ENCODE measurements at places on chromosomes 4 and X. TPM values are rescaled to one million over a fixed set of nuclear protein-coding genes. Genes with fewer than 3 reads are reported as not detected.

The TBC1D25 gene
- 16.2 TPM for total RNA-seq

The CDX4 gene
- not detected for total RNA-seq

The TKTL2 gene
- total RNA-seq: not detected

DNA sequence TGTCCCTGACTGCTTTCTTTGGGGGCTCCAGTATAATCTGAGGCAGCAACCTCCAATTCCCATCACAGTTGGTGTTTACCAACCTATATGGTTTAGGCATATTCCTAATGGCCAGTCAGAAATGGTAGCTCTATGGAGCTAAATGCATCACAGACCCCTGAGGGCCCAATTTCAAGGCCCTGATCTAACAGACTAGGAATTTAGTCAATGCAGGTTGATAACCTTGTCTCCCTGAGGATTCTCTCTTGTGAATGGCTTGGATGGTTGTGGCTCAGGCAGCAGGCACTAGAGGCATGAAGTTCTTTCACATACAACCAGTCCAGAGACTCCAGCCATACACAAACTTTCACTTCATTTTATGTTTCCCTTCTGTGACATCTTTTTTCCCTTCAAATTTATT, 59.4 kb downstream of the TMPRSS11F start:
- DNase-seq: no peak
- H3K4me1 ChIP-seq: no peaks in the 10 kb centered on the region
- H3K27ac ChIP-seq: no peak overlapping the region
- H3K4me3 ChIP-seq: no peak overlapping the region
- H3K27me3 ChIP-seq: no peaks in the 10 kb centered on the region
- no peaks in the 10 kb centered on the region for H3K36me3 ChIP-seq

- no peaks in the 10 kb centered on the region for H3K36me3 ChIP-seq
- no peak overlapping the region for H3K4me3 ChIP-seq
- no peak for DNase-seq
- H3K27me3 ChIP-seq: no peaks in the 10 kb centered on the region
These were observed 134.8 kb upstream of the PPARGC1A start for GRCh38 chr4:24024605-24025004.

GRCh38 chrX:35842674-35843073, 44.5 kb downstream of the MAGEB16 start:
- H3K27ac ChIP-seq: no peak overlapping the region
- no peaks in the 10 kb centered on the region for H3K27me3 ChIP-seq
- DNase-seq: no peak
- no peaks in the 10 kb centered on the region for H3K36me3 ChIP-seq

GRCh38 chr4:54217642-54218495, 11.2 kb upstream of the PDGFRA start:
- H3K27me3 ChIP-seq: peaks cover 11% of the 10 kb centered on the region
- DNase-seq: peak; percentile 68

DNA sequence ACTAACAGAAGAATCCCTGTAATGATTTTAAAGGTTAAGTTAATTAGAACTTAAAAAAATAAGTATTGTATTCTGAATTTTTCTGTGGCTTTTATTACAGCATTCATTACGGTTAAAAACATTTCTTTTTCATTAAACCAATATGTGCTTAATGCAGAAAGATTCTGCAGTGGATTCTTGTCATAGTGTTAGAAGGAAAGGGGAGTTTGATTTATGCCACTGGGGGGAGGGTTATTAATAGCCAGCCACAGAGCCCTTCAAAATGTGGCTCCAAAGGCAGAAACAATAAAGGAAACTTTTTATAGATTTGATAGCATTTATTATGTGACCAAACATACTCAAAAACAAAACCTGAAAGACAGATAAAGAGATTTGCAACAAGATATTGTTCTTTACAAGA, 9.1 kb downstream of the SMAD1 start:
- H3K4me3 ChIP-seq: no peak overlapping the region
- no peak for DNase-seq
- no peak overlapping the region for H3K27ac ChIP-seq
- H3K36me3 ChIP-seq: no peaks in the 10 kb centered on the region
- H3K4me1 ChIP-seq: peaks cover 8% of the 10 kb centered on the region
